ENCODE measurements at places on chromosomes 7 and 10.

GRCh38 chr10:130440494-130440893 lies 304.3 kb downstream of the GLRX3 start:
- DNase-seq: no peak

DNA sequence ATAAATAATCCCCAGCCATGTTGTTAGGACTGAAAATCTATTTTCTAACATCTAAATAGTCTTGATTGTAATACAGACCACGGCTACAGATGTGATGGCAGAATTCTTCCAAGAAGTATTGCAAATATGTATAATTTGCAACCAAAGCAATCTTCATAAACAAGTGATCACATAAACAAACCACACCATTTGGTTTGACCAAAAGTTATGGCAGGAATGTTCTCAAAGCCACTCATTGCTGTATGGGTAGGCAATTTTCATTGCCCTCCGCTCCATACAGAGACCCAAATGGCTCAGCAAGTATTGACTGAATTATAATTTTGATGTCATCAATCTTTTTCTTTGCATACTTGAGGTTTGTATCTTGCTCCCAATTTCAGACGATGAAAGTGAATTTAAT lies 19.0 kb upstream of the RHOBTB1 start:
- DNase-seq: no peak

DNA sequence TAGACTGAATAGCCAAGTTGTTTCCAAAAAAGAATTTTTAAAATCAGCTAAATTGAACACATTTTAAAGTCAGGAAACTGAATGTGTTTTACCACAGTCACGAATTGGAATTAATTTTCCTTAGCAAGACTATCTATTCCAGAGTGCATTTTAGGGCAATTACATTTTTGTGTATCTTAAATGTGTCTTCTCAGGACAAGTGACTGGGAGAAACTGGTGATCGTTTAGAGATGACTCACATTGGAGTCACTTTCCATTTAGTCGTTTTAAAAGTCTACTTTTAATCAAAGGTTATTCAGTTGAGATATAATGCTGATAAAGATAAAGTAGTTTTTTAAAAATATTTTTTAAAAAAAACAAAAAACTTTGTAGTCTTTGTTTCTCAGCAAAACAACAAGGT lies 191.7 kb upstream of the SLC26A5 start:
- DNase-seq: no peak

- no peak for DNase-seq
Observed at GRCh38 chr10:69696073-69696731, 66.2 kb downstream of the FAM241B start.

DNA sequence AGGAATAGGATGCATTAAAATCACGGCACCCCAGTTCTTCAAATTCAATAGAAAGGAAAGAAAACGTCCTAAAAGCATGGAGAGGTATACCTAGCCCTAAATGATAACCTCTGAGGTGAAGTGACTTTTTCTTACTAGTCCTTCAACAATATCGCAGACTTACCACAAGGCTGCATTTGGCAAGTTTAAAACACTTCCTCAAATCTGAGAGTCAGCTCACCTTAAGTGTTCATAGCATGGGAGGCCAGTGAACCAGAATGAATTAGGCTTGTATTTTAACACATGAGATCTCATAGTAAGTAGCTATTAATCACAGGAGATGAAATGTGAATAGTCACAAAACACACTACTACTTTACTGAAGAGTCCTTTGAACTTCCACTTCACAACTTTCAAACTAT lies 124.2 kb downstream of the RNF32 start:
- DNase-seq: no peak

DNA sequence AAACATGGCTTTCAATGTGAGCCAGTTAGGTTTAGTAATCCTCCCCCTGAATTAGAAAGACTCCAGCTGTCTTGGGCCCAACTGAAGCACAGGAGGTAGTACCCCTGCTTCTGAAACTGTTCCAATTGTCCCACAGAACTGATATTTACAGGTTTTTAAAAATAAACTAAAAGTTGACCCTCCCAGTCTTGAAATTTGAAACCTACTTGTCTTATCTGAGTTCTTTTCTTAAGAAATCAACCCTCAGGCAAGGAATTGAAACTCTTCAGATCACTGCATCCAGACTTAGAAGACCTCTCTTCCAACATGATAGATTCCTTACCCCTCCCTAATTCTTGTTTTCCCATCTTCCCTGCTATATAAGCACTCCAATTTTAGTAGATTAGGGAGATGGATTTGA lies 13.3 kb upstream of the ARHGAP21 start:
- no peak for DNase-seq

- no peak for DNase-seq
Observed at GRCh38 chr10:32253821-32254220, 93.1 kb downstream of the EPC1 start.

- DNase-seq: no peak
Observed at GRCh38 chr10:129402459-129402858, 64.6 kb upstream of the MGMT start.

DNA sequence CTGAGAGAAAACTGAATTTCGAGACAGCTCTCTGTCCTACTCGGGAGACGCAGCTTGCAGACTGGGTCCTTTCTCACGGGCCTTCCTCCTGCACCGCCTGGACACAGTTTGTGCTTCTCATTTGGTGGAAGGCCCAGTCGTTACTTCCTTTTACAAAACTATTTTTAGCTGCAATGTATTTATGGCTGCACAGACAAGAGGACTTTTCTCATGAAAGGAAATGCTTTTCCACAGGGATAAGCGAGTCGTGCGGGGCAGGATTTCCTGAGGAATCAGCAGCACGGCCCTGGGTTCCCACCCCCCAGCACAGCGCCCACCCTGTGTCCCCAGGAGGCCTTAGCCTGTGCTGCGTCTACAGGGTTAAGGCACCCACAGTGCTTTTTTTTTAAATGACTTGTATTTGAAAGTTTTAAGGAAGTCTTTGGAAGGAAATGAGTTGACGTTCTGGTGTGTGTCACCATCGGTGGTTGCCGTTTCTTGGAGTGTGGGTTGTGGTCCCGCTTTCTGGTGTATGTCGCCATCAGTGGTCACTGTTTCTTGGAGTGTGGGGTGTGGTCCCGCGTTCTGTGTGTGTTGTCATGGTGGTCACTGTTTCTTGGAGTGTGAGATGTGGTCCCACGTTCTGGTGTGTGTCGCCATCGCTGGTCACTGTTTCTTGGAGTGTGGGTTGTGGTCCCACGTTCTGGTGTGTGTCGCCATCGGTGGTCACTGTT lies 50.9 kb downstream of the INPP5A start:
- no peak for DNase-seq

DNA sequence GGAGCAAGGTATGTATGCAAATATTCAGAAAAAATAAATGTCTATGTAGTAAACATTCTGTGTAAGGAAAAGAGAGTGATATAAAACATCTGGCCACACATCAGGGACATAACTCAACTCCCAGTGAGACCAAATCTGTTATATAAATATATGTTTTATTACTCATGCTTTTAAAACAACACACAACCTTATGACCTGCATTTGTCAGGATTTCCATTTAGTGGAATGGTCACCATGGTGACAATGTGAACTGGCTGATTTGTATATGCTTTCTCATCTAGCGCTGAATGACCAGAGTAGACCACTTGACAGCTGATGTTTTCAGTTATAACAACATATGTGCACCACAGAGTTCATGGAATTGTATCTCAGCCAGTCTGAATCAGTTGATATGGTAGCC lies 551.7 kb downstream of the HTR7 start:
- DNase-seq: no peak

- no peak for DNase-seq
Observed at GRCh38 chr7:96836456-96836855, 126.8 kb upstream of the SEM1 start.

GRCh38 chr7:158366346-158366745 lies 221.3 kb downstream of the PTPRN2 start:
- DNase-seq: no peak

DNA sequence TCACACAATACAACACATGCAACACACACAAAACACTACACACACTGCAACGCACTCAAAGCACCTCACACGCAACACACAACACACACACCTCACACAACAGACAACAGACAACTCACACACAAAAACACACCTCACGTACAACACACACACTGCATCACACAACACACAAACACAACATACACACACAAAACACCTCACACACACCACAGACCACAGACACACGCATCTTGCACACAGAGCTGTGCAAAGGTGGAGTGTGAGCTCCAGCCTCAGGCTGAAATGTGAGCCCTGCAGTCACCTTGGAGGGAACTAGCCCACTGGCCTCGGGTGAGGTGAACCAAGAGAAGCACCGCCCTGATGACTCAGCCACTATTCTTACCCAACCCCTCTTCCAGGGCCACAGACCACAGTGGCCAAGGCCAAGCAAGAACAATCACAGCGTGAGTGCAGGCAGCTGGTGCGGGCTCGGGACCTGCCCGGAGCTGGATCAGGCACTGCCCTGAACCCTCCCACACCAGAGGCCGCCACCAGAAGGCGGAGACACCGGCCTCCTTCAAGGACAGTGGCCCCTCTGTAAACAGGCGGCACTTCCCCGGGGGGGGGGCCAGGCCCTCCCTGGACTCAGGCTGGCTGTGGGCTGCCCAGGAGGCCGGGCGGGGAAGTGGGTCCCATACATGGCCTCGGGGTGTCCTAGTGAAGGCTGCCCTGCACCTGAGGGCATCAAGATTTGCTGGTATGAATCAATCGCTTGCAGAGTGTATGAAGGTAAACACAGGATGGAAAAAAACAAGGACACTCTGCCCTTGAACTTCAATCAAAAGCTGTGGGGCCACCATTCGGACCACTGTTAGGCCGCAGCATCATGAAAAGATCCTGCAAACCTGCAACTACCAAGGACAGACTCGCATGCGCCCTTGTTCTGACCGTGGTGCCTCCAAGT lies 106.7 kb downstream of the TNS3 start:
- peak; percentile 62 for DNase-seq

- DNase-seq: no peak
Observed at GRCh38 chr10:133608855-133609254, 17.7 kb downstream of the FRG2B start.

- DNase-seq: no peak
Observed at GRCh38 chr10:119371704-119372663, 164.6 kb downstream of the GRK5 start.

GRCh38 chr7:88315522-88315921 lies 8.8 kb upstream of the STEAP4 start:
- no peak for DNase-seq

- DNase-seq: no peak
Observed at GRCh38 chr7:114082642-114083165, 163.9 kb upstream of the PPP1R3A start.

GRCh38 chr7:81245353-81245752 lies 326.5 kb upstream of the SEMA3C start:
- no peak for DNase-seq

DNA sequence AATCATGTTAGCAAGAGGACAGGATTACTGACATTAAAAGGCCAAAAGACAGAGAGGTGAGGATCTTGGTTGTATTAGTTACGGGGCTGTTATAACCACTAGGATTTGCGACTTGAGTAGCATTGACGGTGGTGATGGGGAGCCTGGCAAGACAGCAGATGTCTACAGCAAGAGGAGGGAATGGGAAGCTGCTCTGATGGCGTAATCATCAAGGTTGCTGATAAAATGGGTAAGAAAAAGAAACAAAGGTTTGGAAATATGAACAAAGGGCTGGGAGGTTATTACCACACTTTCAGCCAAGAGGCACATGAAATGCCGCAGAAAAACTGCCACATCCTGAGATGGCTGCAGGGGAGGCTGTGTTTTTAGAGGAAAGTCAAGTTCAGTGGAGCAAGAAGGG lies 33.9 kb downstream of the TMEM229A start:
- DNase-seq: no peak

DNA sequence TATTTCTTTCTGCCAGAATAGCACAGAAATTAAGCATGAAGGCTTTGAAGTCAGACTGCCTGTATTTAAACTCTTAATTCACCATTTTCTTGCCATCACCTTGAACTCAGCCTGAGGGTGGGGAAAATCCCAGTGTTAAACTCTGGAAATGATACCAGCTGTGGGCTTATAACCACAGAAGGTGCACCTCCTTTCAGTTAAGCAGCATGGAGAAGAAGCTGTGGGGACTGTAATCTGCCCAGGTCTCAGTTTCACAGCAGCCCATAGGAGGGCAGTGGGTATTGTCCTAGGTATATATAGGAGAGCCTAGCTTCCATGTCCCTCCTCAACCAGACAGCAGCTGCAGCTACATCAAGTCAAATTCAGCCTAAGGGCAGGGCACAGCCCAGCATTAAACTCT lies 241.6 kb downstream of the HPSE2 start:
- DNase-seq: no peak

DNA sequence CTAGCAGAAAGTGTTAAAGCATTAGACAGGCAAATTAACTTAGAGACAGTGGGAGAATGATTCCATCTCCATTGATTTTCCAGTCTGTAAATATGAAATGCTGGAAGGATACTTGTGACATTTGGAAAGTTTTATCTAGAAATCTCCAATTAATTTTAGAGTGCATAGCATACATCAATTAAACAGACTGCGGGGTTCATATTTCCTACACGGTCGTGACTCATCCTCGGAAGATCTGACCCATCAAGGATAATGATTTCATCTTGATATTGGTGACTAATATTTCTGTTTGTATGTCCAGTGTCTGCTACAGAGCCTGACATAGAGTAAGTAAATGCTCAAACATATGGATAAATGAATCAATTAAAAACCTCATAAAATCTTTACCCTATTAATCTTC lies 474.9 kb downstream of the KCNMA1 start:
- DNase-seq: no peak

- no peak for DNase-seq
Observed at GRCh38 chr7:141203586-141203985, 129.7 kb downstream of the TMEM178B start.

DNA sequence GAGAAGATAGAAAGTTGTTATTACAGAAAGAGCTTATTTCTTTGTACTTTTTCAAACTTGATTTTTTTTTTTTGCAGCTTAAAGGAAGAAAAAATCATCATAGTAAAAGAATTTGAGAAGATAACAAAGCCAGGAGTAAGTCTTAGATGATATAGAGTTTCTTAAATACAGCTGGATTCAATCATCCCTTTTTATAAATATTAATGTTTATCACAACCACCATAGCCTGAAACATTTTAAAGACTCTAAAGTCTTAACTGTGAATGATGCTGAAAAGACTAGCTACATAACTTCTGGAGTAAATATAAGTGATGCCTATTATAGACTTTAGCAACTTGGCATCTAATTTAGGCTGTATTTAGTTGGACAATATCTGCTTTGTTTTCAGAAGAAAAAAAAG lies 54.8 kb upstream of the FGL2 start:
- no peak for DNase-seq

DNA sequence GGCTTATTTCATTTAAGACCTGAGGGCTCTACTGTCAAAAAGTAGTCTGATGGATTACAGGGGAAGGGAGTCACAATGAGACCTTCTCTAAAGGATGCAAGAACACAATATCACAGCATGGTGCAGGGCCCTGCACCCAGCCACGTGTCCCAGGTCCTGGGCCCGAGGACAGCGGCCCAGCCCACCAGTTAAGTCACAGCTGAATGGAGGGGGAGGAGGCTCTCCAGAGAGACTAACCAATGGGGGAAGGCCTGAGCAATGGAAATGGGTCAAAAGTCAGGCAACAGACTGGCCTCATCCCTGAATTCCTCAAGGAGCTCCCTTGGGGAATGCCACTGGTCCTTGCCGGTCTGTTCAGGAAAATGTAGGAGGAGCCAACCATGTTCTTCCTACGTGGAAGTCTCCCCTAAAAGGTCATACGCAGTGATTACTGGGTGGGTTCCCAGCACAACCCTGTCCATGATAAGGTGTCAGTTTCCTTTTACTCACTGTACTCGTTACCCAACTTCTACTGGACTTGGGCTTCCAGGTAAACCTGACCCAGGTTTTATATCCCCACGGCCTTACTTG lies 28.3 kb downstream of the CCDC3 start:
- no peak for DNase-seq
